Left lung (tissue), 14 donors: ENCODE measurements at places on chromosomes 3 and 15.

- no peak for DNase-seq
Observed at GRCh38 chr3:16510620-16511319, 2.7 kb downstream of the RFTN1 start.

DNA sequence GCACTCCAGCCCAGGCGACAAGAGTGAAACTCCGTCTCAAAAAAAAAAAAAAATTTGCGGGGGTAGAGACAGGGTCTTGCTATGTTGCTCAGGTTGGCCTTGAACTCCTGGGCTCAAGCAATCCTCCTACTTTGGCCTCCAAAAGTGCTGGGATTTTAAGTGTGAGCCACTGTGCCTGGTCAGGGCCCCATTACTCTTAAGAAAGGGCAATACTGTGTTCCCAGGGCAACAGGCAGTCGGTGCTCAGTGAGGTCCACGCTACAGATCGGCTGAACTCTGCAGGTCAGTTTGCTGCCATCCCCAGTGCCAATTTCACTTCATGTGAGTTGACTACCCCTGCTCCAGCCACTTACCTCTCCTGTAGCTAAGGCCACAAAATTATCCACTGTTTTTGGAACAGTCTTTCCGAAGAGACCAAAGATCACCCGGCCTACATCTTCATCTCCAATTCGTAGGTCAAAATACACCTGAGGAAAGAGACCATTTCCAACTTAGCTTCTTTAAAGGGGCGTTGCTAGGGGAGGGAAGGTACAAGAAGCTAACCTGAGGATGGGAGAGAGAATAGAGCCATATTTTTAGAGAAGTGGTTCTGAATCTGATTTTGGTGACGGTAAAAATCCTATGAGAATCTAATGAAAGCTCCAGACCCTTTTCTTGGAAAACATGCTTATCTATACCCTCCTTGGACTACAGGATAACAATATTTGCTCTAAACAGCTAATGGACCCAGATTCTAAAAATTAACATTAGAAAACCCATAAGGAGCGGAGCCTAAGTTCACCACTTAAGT lies 939 bp downstream of the PPIB start:
- no peak for DNase-seq

DNA sequence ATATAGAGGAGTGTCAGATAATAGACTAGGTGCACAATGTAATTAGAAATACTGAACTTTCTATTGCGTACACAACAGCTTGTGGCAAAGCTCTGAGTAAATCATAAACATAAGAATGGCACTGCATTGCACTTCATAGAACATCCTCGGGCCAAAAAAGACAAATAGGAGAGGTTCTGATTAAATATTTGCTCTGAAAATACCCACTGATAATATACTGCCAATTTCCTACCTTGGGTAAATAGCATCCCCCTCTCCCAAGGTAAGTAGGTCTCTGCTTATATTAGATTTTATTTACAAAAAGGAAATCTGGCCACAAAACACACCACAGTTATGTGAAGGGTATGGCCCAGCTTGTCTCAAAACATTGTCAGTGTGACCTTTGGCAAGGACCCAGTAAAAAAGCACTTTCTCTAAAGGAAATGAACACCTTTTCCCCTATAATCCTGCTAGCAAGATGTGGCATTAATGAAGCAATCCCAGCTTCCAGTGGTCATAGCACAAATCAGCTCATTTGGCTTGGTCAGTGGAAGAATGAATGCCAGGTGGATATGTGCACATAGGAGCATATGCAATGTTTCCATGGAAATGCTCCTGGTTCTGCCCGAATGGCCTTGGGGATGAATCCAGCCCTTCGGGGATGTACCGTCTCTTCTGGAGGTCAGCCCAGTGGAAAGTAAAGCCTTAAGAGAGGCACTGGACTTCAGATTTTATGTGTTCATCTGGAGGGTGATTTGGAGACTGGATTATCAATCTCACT lies 315.9 kb downstream of the LSAMP start:
- no peak for DNase-seq

GRCh38 chr3:131218196-131218595 lies 163.4 kb upstream of the NUDT16 start:
- DNase-seq, result no peak

- DNase-seq, result no peak
Observed at GRCh38 chr3:196654006-196654734, 14.7 kb downstream of the NRROS start.

GRCh38 chr3:50351323-50351697 lies 648 bp downstream of the CYB561D2 start:
- DNase-seq, result no peak

- no peak for DNase-seq
Observed at GRCh38 chr3:146554151-146554760, 9.8 kb upstream of the PLSCR1 start.
